ENCODE measurements at places on chromosomes 6 and 20.

DNA sequence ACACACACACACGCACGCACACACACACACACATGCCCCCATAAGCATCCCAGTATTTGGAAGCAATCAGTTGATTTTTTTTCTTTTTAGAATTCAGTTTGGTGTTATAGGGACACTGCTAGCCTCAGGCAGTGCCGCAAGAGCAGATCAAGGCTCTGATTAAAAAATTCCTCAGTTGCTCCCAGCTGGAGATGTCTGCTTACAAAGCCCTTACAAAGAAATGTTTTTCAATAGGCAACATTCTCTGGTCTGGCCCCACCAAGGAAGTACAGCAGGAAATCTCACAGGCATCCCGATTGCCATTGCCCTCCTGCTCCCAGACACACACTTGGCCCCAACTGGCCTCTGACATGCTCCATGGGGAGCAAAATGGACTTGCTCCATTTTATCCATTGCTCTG, 22.9 kb upstream of the CD83 start:
- DNase-seq, result no peak

DNA sequence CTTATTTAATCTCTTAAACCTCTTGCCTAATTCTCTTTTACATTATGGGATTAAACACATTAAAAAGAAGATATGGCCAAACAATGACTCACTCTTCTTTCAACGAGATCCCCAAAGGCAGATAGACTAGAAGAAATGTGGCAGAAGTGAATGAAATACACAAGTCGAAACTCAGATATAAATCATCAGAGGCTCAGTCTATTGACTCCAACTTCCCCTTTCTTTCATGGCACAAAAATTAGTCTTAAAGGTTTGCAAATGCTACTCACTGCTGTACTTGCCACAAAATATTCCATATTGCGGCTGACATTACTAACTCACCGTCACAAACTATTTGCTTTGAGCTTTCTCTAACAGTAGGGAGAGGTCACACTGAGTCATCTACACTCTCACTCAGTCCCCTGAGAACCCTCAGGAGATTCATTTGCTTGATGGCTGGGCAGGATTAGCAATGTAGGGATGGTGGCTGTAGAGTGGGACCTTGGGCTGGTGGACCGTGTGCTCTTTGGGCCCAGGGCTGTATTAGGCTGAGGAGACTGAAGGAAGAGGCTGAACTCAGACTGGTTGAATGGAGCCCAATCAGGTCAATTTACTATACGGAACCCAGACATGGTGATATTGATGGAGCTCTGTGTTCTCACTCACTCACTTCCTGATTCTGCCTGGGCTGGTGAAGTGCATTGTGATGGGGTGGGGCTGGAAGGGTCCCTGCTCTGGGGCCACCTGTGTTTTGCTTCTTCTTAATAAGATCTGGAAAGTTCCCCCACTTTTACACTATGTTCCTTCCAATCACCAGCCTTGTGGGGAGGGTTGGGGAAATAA, 42.8 kb upstream of the UBR2 start:
- no peak for DNase-seq

GRCh38 chr20:588932-589672, 21.0 kb downstream of the TCF15 start:
- no peak for DNase-seq

- no peak for DNase-seq
These were observed 134.5 kb downstream of the VEGFA start for GRCh38 chr6:43904311-43905123.

DNA sequence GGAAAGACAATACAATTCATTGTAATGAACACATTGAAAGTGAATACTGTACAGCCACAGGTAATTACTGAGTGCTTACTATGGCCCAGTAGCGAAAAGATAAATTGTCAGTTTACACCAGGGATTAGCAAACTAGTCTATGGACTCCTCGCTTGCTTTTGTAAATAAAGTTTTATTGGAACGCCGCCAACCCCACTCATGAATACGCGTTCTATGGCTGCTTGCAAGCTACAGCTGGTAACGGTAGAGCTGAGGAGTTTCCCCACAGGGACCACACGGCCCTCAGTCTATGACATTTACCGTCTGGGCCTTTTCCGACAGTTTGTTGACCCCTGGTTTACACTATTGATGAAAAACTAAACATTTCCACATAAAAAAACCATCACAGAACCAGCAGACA, 24.2 kb downstream of the LAMA5 start:
- DNase-seq, result no peak
